ENCODE measurements at places on chromosomes 5 and 9.

- DNase-seq: no peak
Observed at GRCh38 chr5:39364367-39364766, at the start of gene C9. TSS of gene C9 (minus strand) at chr5:39364495. CDS start at chr5:39364464, 31 bp downstream.

DNA sequence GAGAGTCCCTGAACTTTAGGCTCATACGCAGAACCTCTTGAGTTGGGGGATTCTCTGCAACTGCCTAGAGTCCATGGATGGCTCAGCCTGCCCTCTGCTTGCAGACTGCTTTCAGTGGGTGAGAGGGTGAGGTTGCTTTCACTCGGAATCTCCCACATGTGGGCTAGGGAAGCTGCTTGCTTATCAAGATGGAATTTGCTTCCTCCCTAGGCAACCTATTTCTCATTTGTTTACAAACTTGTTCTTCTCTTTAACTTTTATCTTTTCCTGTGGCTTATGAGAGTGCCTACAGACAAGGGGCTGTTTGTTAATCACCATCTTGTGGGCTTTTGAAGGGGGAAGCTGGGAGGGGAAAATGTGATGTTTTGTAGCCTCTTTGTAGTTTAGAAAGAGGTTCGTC is 10.0 kb downstream of the TLE4 start:
- DNase-seq: no peak

- DNase-seq: no peak
Observed at GRCh38 chr5:56763182-56763581, 52.2 kb upstream of the MAP3K1 start.

- no peak for DNase-seq
Observed at GRCh38 chr9:130698514-130698913, 4.9 kb downstream of the EXOSC2 start.

GRCh38 chr9:116786737-116787136 is 99.6 kb downstream of the TRIM32 start:
- no peak for DNase-seq

DNA sequence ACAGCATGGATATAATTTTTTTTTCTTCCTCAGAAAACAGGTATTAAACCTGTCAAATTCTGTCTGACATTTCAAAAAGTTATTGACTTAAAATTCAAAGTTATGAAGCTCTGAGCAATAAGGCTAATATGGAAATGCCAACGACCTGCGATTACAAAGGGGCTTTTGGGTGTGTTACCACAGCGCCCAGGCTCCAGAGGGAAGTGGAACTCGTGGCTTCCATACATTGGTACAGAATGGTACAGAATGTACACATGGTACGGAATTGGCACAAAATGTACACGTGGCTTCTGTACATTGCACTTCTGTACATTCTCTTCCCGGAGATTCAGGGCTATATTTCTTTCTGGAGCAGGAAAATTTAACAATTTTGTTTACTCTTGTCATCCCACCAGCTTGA is 225.1 kb upstream of the TBCA start:
- no peak for DNase-seq

DNA sequence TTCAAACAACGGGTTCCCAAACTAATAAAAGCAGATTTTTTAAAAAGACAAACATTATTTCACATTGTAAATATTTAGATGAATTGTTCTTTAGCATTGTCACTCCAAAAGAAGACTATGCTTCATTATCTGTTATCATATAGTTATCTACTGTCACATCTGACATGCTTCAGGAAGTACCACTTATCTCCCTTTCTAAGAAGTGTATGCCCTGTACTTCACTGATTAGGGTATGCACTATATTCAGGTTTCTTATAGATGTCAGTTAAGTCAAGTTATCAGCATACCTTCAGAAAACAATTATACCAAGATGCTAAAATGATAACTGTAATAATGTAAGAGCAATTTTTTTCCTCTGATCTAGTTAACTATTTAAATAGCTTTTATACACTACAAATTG is 40.4 kb downstream of the LMBRD2 start:
- DNase-seq: no peak

DNA sequence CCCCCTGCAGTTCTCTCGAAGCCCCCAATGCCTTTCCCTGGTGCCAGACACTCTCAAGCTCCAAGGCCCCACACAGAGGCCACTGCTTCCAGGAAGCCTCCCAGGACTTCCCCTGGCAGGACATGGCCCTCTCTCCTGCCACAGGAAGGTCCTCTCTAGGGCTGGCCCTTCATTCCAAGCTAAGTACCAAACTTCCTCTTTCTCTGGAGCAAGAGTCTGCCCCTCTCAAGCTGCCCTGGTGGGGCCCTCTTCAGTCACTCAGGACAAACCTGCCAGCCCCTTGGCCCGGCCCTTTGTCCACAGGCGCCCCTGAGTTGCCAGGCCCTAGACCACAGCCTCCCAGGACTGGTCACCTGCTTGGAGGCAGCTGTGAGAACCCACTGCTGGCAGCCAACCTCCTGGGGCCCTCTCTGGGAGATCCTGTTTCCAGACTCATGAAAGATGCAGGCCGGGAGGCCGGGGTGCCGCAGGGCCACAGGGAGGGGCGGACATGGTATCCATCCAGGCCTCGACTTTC is 6.6 kb downstream of the NINJ1 start:
- no peak for DNase-seq

GRCh38 chr9:131020388-131020787 is 11.4 kb downstream of the LAMC3 start:
- no peak for DNase-seq

GRCh38 chr9:93898502-93899426 is 56.4 kb downstream of the BARX1 start:
- no peak for DNase-seq

- DNase-seq: no peak
Observed at GRCh38 chr5:157610990-157611389, 35.4 kb upstream of the ADAM19 start.

GRCh38 chr9:68731857-68732256 is 26.8 kb downstream of the PIP5K1B start:
- no peak for DNase-seq

DNA sequence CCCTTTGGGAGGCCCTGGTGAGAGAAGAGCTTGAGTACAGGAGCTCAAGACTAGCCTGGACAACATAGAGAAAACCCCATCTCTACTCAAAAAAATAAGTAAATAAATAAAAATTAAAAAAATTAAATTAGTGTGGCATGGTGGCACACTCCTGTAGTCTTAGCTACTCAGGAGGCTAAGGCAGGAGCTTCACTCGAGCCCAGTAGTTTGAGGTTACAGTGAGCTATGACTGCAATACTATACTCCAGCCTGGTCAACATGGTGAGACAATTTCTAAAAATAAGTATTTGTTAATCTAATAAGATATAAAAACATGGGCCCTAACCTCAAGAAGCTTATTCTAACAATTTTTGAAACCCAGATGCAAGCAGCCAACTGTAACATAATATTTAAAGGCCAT is 7.6 kb downstream of the RNF38 start:
- DNase-seq: no peak

GRCh38 chr9:113436728-113437515 is 26.4 kb downstream of the C9orf43 start:
- no peak for DNase-seq

DNA sequence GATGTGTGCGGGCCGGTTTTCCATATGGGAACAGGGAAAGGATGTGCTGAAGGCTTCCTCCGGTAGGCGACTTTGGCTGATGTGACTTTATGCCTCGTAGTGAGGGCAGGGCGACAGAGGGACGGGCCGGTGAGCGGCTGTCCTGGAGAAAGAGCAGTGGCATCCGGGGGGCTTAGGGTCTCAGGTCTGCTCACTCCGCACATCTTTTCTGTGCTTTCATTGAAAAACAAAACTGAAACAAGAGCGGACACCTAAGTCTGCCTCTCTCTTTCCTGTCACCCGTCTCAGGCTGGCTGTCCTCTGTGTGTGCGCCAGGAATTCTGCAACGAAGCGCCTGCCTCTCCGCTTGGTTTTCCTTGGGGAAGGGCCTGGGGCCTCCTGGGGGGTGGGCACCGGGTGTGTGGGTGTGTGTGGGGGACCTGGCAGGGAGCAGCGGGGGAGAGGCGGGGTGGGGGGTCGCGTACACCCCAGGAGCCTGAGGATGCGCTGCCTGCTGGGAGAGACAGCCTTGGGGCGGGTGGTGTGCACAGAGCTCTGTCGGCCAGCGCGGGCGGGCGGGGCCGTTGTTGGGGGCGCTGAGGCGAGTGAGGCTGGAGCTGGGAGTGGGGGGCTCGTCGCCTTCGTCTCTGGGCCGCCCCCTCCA is 580 bp upstream of the PRRX2 start:
- no peak for DNase-seq

DNA sequence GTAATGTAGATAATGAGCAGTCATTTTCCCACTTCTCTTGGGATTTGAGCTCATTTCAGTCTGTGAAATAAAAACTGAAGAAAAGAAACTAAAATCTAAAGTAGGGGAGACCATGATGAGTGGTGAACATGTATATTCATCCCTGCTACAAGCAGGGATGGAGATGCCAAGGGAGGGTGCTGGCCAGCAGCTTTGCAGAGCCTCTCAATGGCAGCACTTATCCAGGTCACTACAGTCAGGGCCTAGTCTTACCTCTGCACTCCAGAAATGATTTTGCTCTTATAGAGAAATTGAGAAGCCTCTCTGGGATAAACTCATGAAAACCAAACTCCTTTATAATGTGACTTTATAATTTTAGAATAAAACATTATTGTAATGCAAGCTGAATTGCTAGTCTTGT is 317.6 kb downstream of the FBXL17 start:
- DNase-seq: no peak

GRCh38 chr9:120741191-120741590 is 26.9 kb upstream of the MEGF9 start:
- DNase-seq: no peak

- DNase-seq: no peak
Observed at GRCh38 chr9:4365055-4365454, 65.2 kb upstream of the GLIS3 start.

- DNase-seq: no peak
Observed at GRCh38 chr9:34579104-34579807, 10.3 kb downstream of the CNTFR start.

- no peak for DNase-seq
Observed at GRCh38 chr9:8652255-8652654, 852.7 kb upstream of the DMAC1 start.

- DNase-seq: no peak
Observed at GRCh38 chr5:116492016-116492623, 82.5 kb downstream of the SEMA6A start.

- no peak for DNase-seq
Observed at GRCh38 chr9:86941197-86941596, 6.1 kb downstream of the GAS1 start.

DNA sequence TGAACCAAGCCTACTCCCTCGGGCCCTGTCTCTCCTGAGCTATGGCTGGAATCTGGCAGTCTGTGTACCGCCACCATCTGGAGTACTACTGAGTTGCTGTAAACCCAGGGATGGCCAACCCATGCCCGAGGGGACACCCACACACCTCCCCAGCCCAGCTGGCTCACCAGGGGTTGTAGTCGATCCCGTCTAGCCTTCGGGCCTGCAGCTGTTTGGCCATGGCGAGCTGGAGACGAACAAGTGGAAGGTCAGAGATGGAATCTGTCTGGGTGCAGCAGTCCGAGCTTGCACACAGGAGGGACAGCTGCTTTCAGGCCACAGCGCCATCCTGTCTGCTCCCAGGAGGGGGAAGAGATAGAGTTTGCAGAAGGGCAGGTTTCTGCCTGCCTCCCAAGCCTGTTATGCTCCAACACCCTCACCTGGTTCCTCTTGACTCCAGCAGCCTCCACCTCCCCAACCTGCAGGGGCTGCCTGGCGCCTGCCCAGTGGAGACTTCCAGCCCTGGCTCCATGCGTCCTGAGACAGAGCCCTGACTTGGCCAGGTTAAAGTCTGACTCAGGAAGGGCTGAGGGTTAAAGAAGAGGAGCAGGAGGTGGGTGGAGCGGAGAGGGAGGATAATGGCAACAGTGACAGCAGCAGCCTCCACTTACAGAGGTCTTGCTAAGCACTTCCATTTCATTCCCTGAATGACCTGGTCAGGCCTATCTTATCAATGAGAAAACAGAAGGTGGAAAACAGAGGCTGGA is 15.8 kb upstream of the SPOUT1 start:
- no peak for DNase-seq
